Stimulated activated CD4-positive, alpha-beta T cell treated with anti-CD3 and anti-CD28 coated beads, Interleukin-1b, Interleukin-23, amount 100 ng/mL, for 1 hour (primary cell): ENCODE measurements at places on chromosomes 7 and 10.

- no peak for DNase-seq
Observed at GRCh38 chr10:35203745-35204144, 77.1 kb downstream of the CREM start.

GRCh38 chr7:37076668-37077067, 352.4 kb upstream of the AOAH start:
- DNase-seq, result no peak

DNA sequence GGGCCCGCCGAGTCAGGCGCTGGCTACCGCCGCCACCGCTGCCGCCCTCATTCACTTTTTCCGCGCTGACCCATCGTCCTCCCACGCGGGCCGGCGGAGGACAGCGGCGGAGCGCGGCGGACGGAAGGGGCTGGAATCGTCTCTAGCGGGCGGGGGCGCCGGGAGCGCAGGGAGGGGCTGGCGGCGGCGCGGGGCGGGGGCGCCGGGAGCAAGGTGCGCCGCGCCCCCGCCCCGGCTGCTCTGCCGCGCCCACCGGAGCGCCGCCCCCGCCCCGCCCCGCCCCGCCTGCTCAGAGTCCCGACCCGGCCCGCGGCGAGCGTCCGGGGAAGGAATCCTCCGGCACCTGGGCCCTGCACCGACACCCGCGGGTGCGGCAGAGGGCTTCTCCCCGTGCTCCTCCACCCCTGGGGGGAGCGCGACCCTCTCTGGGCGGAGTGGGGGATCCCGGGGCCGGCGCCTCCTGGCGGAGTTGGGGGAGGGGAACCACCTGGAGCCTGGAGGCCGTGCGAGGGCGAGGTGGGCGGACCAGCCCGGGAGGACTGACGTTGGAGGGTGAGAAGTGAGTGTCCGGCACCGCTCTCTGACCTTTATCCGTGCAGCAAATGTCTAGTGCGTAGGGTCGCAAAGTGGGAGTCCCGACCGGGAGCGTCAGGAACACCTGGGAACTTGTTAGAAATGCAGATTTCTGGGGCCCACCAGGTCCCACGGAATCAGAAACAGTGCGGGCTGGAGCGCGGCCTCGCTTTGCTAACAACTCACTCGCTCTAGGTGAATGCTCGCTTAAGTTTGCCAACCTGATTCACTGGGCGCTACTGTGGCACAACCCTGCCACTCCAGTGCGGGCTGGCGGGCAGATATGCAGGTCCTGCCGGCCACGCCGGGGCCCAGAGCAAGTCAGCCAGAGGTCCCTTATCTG, at the start of gene COBL:
TSS of gene COBL (minus strand) at position 144 of the 916 bp plus-strand sequence. CDS start 176 bp downstream, outside the sequence.
- no peak for DNase-seq

DNA sequence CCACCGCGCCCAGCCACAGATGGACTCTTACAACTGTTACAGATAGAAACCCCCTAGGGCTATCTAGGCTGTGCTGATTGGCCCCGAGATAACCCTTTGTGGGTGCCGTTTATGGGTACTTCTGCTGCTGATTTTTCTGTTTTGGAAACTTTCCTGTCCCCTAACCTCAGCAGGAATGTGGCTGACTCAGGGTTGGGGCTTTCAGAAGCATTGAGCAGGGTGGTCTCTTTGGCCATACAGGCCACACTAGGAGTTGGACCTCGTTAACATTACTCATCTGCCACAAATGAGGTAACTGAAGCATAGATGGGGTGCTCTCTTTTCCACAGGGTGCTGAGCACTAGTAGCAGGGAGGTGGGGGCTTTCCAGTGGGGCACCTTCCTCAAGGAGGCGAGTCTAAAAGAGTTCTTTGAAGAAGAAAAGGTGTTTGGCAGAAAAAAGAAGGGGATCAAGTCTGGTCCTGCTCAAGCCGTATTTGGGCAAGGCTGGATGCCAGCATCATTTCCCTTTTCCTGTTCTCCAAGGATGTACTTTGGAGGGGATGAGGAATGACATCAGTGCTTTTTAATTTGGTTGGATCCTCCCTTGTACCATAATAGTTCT, 6.4 kb downstream of the ZSCAN25 start:
- no peak for DNase-seq

GRCh38 chr7:149060156-149060555, 30.4 kb downstream of the ZNF786 start:
- DNase-seq, result no peak

GRCh38 chr10:117552156-117552631, 9.6 kb downstream of the EMX2 start:
- DNase-seq, result no peak

- no peak for DNase-seq
Observed at GRCh38 chr7:155207326-155208002, 90.2 kb upstream of the INSIG1 start.

- DNase-seq, result no peak
Observed at GRCh38 chr7:152411389-152411788, 24.4 kb downstream of the KMT2C start.

DNA sequence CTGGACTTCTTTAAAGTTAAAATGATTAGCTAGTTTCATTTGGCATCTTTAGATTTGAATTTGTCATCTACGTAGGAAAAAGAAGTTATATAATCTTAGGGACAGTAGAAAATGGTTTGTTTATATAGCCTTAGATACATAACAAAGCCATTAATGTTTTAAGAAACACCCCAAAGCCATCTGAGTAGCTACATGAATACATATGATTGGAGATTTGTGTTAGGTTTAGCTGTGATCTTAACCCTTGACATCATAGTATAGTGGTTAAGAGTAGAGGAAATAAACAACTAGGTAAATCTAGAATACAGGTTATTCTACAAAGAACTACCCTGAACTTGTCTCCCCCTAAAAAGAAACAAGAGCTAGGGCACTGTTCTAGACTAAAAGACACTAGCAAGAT, 18.1 kb downstream of the SAMD8 start:
- no peak for DNase-seq

- no peak for DNase-seq
Observed at GRCh38 chr7:128004623-128005022, 26.6 kb downstream of the LRRC4 start.

DNA sequence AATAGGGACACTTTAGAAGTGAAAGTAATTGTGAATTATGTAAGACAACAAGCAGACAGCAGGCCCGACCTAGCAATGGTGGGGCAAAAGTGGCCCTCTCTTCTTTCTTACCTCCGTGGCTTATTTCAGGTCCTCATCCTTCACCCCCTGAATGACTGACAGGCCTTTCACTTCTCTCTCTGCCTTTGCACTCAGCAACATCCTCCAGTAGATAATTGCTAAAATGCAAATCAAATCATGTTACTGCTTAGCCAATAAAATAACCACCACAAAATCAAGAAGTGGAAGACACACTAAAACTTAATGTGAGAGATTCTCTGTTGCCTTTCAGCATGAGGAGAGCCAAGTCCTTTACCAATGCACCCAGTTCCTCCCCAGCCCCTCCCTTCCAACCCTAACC, 274.6 kb upstream of the ZNF32 start:
- DNase-seq, result no peak

GRCh38 chr7:141590666-141591065, 39.5 kb downstream of the AGK start:
- no peak for DNase-seq

- DNase-seq, result no peak
Observed at GRCh38 chr7:41882745-41883420, 180.0 kb upstream of the INHBA start.

- DNase-seq, result no peak
Observed at GRCh38 chr7:17448479-17449423, 150.3 kb downstream of the AHR start.

DNA sequence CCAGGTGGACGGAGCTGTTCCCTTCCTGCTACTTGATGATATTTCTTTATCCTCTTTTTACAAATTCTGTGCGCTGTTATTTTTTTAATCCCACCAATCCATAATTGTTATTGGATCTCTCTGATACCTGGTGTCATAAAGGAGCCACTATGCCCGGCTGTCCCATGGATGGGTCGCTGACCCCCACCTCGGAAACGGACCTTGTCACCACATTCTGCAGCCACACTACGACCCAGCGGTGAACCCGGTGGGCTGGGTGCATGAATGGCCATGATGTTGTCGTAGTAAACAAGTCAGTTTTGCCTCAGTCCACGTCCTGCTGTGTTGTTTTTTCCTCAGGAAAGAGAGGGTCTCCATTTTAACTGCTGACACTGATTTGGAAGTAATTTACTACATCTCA, 112.2 kb downstream of the PKD1L1 start:
- DNase-seq, result no peak

DNA sequence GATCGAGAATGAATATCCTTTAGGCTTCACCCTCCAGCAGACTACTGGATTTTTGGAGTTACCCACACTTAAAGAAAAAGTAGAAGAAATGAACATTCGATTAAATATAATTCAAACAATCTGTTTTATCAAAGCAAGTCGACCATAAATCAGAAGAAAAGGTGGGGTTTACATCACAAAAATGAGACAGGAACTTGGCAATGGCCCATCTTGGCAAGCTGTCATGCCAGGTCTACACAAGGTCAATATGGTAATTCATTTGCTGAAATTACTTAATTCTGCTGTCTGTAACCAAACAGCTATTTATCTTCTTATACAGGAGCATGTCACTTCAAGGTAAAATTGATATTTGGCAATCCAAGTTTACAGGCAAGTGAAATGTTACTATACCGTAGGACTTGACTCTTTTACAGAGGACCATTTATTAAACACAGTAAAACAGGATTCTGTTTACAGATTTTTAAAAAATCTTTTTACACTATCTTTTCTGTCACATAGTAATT, 640.6 kb upstream of the NRP1 start:
- no peak for DNase-seq

DNA sequence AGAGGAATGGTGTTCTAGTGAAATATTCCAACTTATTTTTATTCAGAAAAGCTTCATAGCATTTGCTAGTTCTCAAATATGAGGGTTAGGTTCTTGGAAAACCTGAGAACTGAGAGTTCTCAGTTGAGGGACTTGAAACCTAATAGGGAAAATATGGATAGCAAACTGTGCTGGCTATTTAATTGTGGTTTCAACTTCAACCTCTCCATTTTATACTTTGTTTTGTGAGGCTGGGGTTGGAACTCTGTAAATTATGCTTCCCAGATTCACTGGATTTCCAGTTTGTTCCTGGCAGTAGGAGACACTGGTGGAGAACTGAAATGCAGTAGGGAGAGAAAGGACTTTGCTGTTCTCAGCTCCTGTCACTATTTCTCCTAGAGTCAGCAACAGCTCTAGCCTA, 52.7 kb downstream of the CDK14 start:
- DNase-seq, result no peak

DNA sequence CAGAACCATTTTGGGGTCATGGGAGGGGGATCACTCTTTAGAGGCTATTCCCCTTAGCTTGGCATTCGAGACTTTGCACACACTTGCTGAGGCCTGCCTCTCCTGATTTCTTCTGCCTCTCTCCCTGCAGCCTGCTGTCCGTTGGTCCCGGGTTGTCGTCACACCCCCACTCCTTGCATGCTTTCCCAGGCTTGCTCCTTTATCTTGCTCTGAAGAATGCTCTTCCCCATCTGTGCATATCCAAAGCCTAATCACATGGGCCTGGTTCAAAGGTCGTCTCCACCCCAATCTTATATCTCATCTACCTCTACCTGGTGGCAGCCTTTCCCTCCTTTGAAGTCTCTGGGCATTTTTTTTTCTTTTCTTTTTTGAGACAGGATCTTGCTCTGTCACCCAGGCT, 24.3 kb upstream of the EMX2 start:
- no peak for DNase-seq
